ENCODE measurements at places on chromosomes 7 and 10.

GRCh38 chr7:151003572-151003971 lies 12.8 kb downstream of the NOS3 start:
- no peak overlapping the region for H3K27ac ChIP-seq
- no peak overlapping the region for H3K4me3 ChIP-seq
- DNase-seq = no peak
- no peaks in the 10 kb centered on the region for H3K36me3 ChIP-seq
- H3K4me1 ChIP-seq = peaks cover 10% of the 10 kb centered on the region

DNA sequence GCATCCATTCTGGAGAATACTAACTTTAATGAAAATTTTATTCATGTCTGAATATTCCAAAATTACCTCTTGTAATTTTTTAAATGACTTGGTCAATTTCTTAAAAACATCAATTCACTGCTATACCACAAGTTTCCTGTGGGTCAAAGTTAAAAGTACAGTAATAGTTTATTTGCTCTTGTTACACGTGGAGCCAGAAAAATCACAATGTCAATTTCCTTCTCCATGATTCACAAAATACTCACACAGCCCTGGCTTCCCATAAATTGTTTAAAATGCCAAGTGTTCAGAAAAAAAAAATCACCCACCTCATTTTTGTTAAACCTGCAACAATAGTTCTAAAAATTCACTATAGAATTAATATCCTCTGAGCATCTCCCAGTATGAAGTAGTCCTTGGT lies 139.5 kb upstream of the GRM3 start:
- no peak for DNase-seq
- H3K36me3 ChIP-seq = no peaks in the 10 kb centered on the region
- no peak overlapping the region for H3K27ac ChIP-seq
- peaks cover 25% of the 10 kb centered on the region for H3K27me3 ChIP-seq
- H3K4me3 ChIP-seq = no peak overlapping the region

GRCh38 chr10:132145002-132145401 lies 41.7 kb upstream of the DPYSL4 start:
- peak; percentile 12 for DNase-seq
- H3K4me3 ChIP-seq = no peak overlapping the region
- no peaks in the 10 kb centered on the region for H3K36me3 ChIP-seq
- no peaks in the 10 kb centered on the region for H3K4me1 ChIP-seq

DNA sequence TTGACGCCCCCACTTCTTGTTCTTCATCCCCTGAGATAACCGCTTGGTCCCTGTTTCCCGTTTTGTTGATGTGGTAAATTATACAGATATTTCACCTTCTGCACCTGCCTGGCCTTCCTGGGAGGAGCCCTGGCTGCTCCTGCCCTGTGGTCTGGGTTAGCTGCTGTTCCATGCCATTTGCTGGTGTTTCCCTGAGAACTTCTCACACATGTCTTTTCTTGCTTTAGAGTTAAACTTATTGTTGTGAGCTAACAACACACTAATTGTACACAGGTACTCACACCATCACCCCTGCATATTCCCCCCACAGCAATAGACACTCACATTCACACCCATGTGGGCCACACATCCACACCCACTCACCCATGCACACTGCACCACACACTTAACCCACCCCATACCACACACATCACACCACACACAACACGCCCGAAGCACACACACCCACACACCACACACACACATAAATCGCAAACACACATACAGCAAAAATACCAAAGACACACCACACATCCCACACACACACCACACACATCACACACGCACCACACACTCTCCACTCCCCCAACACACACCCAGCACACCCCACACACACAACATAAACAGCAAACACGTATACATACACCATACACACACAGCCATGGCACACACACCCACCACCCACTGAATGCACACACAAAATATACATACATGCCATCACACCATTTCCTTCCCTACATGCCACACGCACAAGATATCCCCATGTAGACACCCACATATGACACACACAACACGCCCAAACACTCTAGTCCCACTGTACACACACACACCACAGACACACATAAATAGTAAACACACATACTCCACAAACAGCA lies 19.4 kb upstream of the ANTXRL start:
- no peak for DNase-seq
- no peak overlapping the region for H3K4me3 ChIP-seq
- no peaks in the 10 kb centered on the region for H3K36me3 ChIP-seq
- no peaks in the 10 kb centered on the region for H3K27me3 ChIP-seq

- H3K4me3 ChIP-seq = no peak overlapping the region
- DNase-seq = no peak
- no peak overlapping the region for H3K27ac ChIP-seq
- H3K27me3 ChIP-seq = peaks cover 80% of the 10 kb centered on the region
- H3K36me3 ChIP-seq = no peaks in the 10 kb centered on the region
Measured at GRCh38 chr10:130547368-130547767, 411.2 kb downstream of the GLRX3 start.

- H3K27me3 ChIP-seq = no peaks in the 10 kb centered on the region
- no peaks in the 10 kb centered on the region for H3K4me1 ChIP-seq
- no peaks in the 10 kb centered on the region for H3K36me3 ChIP-seq
- no peak overlapping the region for H3K4me3 ChIP-seq
- DNase-seq = no peak
- H3K27ac ChIP-seq = no peak overlapping the region
Measured at GRCh38 chr10:21014141-21014540, 117.0 kb upstream of the NEBL start.

GRCh38 chr10:11881477-11882417 lies 58.6 kb downstream of the PROSER2 start:
- no peak overlapping the region for H3K27ac ChIP-seq
- no peak for DNase-seq
- H3K4me1 ChIP-seq = peaks cover 26% of the 10 kb centered on the region
- H3K4me3 ChIP-seq = no peak overlapping the region

GRCh38 chr10:58867683-58868082 lies 308.8 kb upstream of the PHYHIPL start:
- no peak overlapping the region for H3K4me3 ChIP-seq
- H3K27ac ChIP-seq = no peak overlapping the region
- no peaks in the 10 kb centered on the region for H3K27me3 ChIP-seq
- H3K36me3 ChIP-seq = peaks cover 3% of the 10 kb centered on the region
- peaks cover 5% of the 10 kb centered on the region for H3K4me1 ChIP-seq
- DNase-seq = no peak

DNA sequence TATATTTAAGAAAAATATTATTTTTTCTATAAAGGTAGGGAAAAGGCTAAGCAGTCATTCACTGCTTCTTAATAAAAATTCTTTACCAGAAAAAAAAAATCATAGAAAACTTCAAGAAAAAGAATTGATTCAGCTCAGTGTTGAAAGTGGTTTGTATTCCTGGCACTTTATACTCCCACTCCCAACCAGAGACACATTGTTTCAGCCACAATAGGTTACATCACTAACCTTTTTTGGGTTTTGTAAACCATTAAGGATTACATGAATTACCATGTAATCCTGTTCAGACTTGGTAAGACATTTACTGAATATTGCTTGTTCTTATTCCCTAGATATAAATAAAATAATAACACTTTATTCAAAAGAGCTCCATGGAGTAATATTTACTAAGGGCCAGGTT lies 46.6 kb downstream of the MINPP1 start:
- no peak for DNase-seq
- H3K4me3 ChIP-seq = no peak overlapping the region
- H3K27me3 ChIP-seq = no peaks in the 10 kb centered on the region
- peaks cover 23% of the 10 kb centered on the region for H3K36me3 ChIP-seq
- H3K4me1 ChIP-seq = peaks cover 21% of the 10 kb centered on the region

DNA sequence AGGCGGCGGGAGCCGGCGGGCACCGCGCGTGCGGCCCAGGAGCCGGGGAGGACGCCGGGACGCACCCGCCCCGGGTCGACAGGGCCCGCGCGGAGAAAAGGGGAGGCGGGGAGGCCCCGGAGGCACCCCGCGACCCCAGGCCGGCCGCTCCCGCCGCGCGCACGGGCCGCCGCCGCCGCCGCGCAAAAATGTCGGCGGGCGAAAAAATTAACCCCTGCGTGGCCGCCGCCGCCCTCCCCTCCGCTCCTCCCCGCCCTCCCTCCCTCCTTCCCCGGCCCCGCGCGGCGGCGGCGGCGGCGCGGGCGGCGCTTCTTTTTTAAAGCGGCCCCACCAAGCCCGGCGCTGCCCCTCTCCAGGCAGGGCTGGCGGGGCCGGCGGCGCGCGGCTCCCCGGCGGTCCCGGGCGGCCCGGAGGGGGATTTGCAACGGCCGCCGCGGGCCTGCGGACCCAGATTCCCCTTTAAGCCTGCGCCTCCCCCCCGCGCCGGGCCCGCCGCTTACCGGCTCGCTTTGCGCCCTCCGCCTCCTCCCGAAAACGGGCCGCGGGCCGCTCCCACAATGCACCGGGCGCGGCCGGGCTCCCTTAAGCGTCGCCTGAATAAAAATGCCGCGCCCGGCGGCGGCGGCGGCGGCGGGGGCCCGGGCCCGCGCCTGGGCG lies 465 bp downstream of the SEPHS1 start:
- peaks cover 22% of the 10 kb centered on the region for H3K27me3 ChIP-seq
- H3K4me1 ChIP-seq = peaks cover 32% of the 10 kb centered on the region
- peak; percentile 70 for DNase-seq

- H3K27me3 ChIP-seq = peaks cover 3% of the 10 kb centered on the region
- H3K4me1 ChIP-seq = peaks cover 42% of the 10 kb centered on the region
- no peaks in the 10 kb centered on the region for H3K36me3 ChIP-seq
- DNase-seq = no peak
- H3K4me3 ChIP-seq = no peak overlapping the region
Measured at GRCh38 chr10:117797296-117797695, 249.4 kb downstream of the RAB11FIP2 start.

- peaks cover 41% of the 10 kb centered on the region for H3K4me1 ChIP-seq
- no peak for DNase-seq
- H3K27me3 ChIP-seq = peaks cover 29% of the 10 kb centered on the region
- H3K36me3 ChIP-seq = no peaks in the 10 kb centered on the region
Measured at GRCh38 chr10:72081772-72082590, 6.4 kb downstream of the SPOCK2 start.

DNA sequence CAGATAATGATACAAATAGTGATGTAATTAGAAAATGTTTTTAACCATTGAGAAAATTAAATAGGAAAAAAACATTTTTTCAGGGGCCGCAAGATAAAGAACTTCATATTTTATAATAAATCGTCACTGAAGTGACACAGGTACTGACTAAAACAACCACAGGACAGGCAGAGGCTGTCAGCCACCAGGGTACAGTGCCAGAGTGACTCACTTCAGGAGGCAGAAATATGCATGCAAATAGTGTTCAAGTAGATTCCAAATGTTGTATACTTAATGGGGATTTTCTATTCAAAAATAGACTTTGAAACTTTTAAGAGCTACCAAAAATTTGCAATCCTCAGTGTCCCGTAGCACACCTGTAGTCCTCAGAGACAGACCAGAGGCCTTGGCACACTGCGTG lies 68.6 kb downstream of the FRMPD2 start:
- H3K36me3 ChIP-seq = no peaks in the 10 kb centered on the region
- peaks cover 3% of the 10 kb centered on the region for H3K27me3 ChIP-seq
- H3K4me3 ChIP-seq = no peak overlapping the region

DNA sequence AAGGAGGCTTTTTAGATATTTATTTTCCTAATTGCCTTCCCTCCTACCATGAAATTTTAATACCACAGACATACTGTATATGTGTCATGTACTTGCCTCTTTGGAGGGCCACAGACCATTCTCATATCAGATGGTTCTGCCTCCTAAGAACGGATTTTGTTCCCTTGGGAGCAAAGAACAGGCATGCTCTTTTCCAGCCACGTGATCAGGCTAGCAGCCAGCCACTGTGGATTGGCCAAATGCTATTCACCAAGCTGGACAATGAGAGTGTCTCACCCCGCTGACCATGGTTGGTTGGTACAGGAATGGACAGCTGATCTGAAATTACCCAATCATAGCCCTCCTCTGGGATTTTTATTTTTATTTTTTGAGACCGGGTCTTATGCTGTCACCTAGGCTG lies 21.5 kb upstream of the CRHR2 start:
- H3K27me3 ChIP-seq = peaks cover 7% of the 10 kb centered on the region
- H3K4me1 ChIP-seq = peaks cover 10% of the 10 kb centered on the region
- H3K36me3 ChIP-seq = no peaks in the 10 kb centered on the region
- no peak overlapping the region for H3K4me3 ChIP-seq
- no peak overlapping the region for H3K27ac ChIP-seq

- no peak for DNase-seq
- H3K4me3 ChIP-seq = no peak overlapping the region
- H3K27ac ChIP-seq = no peak overlapping the region
- no peaks in the 10 kb centered on the region for H3K36me3 ChIP-seq
- no peaks in the 10 kb centered on the region for H3K27me3 ChIP-seq
- H3K4me1 ChIP-seq = peaks cover 16% of the 10 kb centered on the region
Measured at GRCh38 chr7:22717760-22718159, 9.2 kb upstream of the IL6 start.

GRCh38 chr7:6497994-6498393 lies 50.2 kb upstream of the DAGLB start:
- H3K4me1 ChIP-seq = no peaks in the 10 kb centered on the region
- no peaks in the 10 kb centered on the region for H3K36me3 ChIP-seq
- no peak overlapping the region for H3K27ac ChIP-seq
- peaks cover 5% of the 10 kb centered on the region for H3K27me3 ChIP-seq

DNA sequence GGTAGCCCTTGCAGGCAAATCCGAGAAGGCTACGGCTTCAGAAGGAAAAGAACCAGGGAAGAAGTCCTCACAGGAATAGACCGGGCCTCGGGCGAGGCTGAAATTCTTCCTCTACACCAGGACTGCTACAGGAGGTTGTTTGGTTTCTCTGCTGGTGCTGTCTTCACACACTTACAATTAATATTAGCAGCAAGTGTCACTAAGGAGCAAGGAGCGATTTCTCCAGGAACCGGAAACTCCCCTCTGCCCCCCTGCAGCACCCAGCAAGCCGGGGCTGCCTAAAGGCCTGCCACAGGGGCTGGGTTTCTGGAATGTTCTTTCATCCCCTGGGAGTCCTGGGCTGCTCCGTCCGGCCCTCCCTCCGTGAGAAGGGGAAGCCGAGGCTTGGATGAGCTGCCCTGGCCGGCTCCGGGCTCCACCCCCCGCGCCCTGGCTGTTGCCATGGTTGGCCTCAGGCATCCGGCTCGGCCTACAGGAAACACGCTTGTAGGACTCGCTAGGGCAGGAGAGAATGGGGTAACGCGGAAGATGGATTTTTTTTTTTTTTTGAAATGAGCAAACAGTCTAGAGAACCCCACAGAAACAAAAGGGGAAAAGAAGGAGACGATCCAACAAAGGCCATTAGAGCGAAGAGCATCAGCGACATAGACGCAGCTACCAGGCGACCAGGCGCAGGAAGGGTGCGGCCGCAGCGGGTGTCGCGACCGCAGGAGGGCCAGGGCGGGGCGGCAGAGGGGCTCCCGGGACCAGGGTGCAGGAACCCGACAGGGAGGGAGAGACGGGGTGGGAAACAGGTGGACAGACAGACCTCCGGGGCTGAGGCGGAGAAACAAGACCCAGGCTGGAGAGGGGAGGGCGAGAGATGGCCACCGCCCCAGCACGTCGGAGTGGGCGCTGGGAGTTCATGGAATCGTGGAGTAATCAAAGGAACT lies 33.0 kb downstream of the EN2 start:
- H3K4me1 ChIP-seq = peaks cover 8% of the 10 kb centered on the region
- no peak overlapping the region for H3K27ac ChIP-seq
- H3K27me3 ChIP-seq = peaks cover 72% of the 10 kb centered on the region
- DNase-seq = no peak

- no peak overlapping the region for H3K4me3 ChIP-seq
- H3K4me1 ChIP-seq = no peaks in the 10 kb centered on the region
- no peaks in the 10 kb centered on the region for H3K27me3 ChIP-seq
Measured at GRCh38 chr7:83864551-83864950, 215.6 kb upstream of the SEMA3E start.

- H3K4me1 ChIP-seq = no peaks in the 10 kb centered on the region
- no peak overlapping the region for H3K27ac ChIP-seq
- H3K36me3 ChIP-seq = peaks cover 3% of the 10 kb centered on the region
- DNase-seq = no peak
- H3K4me3 ChIP-seq = no peak overlapping the region
- no peaks in the 10 kb centered on the region for H3K27me3 ChIP-seq
Measured at GRCh38 chr10:62258926-62259325, 9.7 kb downstream of the RTKN2 start.

Measured in mesothelial cell of epicardium (in vitro differentiated cells).